Right forelimb (tissue), 1 donor: ENCODE measurements at places on chromosomes 3 and 15.

- DNase-seq, result peak; percentile 82
Observed at GRCh38 chr15:40594429-40594836, 384 bp downstream of the KNL1 start.

DNA sequence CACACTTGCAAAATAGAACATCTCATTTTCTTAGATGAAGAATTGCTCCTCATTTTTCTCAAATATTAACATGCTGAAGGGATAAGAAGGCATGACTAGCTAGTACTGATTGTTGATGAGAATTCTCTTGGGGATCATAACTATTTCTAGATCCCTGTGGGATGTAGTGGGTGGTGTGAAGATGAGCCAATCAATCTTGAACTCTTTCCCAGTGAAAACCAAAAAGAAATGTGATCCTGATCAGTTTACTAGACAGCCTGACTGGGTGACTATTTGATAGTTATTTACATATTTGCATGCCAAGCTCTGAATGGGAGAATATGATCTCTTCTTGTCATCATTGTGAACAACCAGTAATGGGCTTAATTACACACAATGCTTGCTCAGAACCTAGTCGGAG lies 63.7 kb downstream of the ZIC1 start:
- no peak for DNase-seq

- no peak for DNase-seq
Observed at GRCh38 chr15:51883271-51883837, 53.9 kb downstream of the TMOD3 start.

- no peak for DNase-seq
Observed at GRCh38 chr3:98188545-98188944, 22.0 kb downstream of the OR5H15 start.

DNA sequence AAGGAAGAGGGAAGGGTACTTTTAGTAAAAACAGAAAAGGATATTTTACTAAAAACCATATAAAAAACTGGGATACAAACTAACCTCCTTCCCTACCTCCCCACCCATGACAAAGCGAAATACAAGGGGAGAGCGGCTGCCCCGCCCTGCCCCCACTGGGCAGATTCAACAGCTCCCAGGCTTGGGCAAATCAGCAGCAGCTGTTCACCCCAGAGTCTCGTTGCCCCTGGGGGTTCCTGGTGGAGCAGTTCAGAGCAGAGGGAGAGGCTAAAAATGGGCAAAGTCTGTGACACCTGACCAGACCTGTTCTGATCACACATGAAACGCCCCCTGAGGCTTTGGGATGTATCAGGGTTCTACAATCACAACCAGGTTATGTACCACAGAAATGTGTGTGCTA lies 2.5 kb upstream of the ETFA start:
- DNase-seq, result no peak

GRCh38 chr15:59812889-59813288 lies 123.8 kb upstream of the BNIP2 start:
- no peak for DNase-seq

- DNase-seq, result no peak
Observed at GRCh38 chr15:41828807-41829141, 882 bp downstream of the JMJD7 start.

DNA sequence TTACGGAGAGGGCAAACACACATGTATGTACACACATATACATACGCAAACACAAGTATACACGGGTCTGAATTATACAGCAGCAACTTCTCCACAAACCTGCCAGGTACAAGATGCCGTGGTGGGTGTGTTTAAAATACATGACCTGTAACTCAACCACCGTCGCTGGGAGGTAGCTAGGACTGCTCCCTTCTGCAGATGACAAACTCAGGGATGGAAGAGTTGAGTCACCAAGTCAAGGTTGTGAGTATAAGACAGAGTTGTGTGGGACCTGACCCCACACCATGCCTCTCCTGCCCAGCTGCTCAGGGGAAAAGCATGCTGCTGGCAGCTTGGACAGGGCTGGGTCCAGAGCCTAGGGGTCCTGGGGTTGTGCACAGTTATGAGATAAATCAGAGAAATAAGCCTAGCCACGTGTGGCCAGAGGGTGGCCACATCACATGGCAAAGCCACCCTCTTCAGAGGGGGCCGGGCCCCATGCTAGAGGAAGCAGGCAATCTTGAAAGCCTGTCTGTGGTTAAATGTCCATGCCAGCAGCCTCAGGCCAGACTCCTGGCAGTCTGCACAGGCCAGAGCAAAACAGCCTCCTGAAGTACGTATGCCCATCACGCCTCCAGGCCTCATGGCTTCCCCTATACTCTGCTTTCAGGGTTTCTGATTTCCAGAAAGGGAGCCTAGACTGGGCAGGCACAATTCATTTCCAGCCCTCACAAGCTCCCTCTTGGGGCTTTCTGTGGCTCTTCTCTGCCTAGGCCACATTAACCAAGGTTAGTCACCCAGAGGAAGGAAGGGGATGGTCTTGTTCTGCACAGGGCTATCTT lies 107.7 kb upstream of the RPL32 start:
- DNase-seq, result no peak

GRCh38 chr15:26537663-26538062 lies 235.2 kb downstream of the GABRB3 start:
- no peak for DNase-seq

- no peak for DNase-seq
Observed at GRCh38 chr3:42519568-42519962, 17.1 kb downstream of the VIPR1 start.

DNA sequence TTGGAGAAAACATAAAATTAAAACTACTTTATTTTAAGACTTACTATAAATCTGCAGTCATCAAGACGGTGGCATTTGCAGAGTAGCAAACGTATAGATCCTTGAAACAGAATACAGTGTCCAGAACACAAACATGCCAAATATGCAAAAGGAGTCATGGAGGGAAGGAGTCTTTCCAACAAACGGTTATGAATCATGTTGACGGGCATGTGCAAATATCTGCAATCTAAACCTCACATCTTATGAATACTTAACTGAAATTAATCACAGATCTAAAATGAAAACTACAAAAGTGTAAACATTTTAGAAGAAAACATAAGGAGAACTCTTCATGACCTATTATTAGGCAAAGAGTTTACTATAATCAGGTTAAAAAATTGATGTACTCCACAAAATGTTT lies 69.4 kb downstream of the TFRC start:
- DNase-seq, result no peak

DNA sequence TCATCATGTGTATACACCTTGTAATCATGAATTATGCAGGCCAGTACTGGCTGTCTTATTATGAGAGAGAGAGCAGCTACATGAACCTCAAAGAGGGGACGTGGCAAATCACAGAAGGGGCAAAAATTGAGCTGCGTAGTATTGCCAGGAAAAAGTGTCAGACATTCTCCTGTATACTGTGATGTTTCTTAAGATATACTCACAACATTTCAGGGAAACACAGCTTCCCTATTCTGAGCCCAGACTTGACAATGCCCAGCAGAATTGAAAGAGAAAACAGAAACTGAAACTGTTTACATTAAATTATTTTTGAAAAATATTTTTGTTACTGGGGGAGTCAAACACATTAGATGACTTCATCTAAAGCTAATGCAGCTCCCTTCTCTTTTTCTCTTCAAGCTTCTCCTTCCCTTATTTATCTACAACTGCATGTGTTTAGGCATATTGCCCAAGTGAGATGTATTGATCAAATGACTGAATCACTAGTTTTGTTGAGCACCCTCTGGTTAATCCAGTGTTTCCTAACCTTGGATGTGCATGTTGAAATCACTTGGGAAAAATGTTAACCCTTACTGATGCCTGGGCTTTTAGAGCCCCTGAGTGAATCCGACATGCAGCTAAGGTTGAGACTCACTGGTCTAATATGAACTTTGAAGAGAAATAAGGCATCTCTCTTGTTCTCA lies 39.5 kb downstream of the CADPS start:
- no peak for DNase-seq

- no peak for DNase-seq
Observed at GRCh38 chr15:70863450-70864218, 9.7 kb upstream of the LARP6 start.

GRCh38 chr15:30953731-30954378 lies 37.6 kb downstream of the MTMR10 start:
- no peak for DNase-seq

- DNase-seq, result no peak
Observed at GRCh38 chr15:88738796-88739195, 64.4 kb upstream of the ACAN start.

DNA sequence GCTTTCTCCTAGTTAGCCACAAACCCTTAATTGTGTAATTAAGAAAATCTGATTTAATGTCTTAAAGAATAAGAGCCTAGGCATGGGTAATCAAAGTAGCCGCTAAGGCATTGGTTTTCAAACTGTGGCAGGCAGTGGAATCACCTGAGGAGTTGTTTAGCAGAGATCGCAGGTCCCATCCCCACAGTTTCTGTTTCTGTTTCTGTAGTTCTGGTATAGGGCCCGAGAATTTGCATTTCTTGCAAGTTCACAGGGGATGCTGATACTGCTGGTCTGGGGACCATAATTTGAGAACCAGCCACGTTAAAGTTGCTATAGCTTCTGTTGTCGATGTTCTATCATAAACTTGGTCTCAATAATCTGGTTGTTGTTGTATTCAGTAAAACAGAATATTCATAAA lies 204.3 kb downstream of the ALCAM start:
- no peak for DNase-seq

DNA sequence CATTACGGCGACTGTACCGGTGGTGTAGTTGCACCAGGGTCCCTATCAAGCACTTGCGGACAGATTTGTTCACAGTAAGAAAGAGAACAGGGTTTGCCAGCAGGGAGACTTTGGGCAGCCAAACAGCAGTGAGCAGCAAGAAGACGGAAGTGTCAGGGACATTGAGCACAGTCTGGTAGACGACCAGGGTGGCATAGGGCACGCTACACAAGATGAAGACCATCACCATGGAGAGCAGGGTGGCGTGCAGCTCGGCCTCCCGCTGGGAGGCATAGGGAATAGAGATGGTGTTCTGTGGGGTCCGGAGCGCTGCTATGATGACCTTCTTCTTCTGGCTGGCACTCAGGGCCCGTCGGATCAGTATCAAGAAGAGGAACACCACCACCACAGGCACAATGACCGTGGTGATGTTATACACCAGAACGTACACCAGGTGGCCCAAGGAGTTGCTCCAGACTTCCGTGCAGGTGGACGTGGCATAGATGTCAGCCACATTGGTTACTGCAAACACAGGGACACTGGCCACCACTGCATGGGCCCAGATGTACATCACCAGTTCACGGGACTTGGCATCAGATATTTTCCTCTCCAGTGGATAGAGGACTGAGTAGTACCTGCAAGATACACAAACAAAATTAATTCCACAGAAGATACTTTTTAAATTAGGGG lies 19.1 kb upstream of the FSIP1 start:
- no peak for DNase-seq

GRCh38 chr3:9779075-9779593 lies 9.4 kb upstream of the CAMK1 start:
- no peak for DNase-seq

DNA sequence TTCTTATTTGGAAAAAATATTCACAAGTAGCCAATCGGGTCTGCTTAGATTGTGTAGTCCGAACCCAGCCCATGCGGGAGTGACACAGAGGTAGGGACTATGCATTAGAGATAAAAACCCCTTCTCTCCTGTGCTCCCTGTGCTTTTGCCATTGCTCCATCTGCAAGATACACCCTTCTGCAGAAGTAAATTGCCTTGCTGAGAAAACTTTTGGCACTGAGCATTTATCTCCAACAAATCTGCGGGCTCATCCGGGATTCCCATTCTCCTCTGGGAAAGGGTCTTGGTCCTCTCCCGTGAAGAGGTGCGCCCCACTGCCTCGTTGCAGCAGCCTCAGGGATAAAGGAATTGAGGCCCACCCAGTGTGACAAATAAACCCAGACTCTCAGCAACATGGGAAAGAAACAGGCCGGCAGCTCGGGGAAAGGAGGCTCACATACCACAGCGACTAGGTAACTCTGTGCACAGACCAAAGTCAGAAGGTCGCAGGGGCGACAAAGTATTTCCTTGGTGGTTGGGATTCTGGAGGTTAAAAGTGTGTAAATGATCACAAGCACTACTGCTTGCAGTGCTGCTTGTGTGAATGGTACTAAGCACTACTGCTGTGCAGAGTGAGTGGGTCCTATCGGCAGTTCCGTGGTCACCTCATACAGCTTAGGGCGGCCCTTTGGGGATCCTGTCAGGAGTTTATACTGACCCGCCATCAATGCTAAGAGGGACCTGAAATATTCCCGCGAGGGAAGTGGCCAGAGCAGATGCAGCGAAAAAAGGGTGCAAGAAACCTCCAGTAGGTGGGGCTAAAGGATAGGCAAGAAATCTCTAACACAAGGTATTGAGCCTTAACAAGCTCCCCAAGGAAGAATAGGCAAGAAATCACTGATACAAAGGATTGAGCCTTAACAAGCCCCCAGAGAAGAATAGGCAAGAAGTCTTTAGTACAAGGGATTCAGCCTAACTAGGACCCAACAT lies 54.3 kb downstream of the GSK3B start:
- DNase-seq, result no peak

- DNase-seq, result no peak
Observed at GRCh38 chr15:78225783-78226541, 8.4 kb downstream of the ACSBG1 start.

GRCh38 chr3:104245261-104245660 lies 1121.4 kb upstream of the ALCAM start:
- no peak for DNase-seq
